ENCODE measurements at places on chromosomes 1 and 21.

DNA sequence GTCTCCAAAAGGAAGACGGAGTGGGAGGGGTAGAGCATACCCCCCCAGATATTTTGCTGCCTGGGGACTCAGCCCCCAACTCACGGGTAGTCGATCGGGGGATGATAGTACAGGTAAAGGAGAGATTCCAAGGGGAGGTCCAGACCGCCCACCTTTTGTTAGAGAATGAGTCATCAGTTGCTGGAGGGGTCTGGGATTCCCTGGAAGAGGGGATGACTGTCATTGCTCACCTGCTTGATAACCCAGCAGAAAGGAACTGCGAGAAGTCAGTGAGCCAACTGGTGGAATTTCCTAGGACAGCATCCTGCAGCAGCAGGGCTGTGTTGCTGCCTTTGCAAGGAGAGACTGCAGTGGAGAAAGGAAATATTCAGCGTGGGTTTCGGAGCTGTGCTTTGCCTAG, 64.4 kb downstream of the MACF1 start:
- no peak for DNase-seq

DNA sequence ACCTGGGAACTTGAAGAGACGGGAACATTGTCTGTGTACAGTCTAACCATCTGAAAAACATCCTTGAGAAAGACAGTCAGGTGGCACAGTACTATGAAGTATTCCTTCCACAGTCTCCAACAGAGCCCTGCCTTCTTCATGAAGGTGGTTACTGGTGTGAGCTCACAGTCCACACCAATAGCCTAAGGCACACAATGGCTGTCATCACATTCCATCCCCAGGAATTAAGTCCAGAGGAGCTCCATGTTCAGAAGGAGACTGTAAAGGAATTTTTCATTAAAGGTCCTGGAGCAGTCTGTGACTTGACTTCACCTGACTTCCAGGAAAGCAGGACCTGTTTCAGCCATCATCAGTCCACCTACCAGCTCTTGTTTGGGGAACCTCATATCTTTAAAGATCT, 180.2 kb downstream of the C1orf21 start:
- DNase-seq, result no peak

DNA sequence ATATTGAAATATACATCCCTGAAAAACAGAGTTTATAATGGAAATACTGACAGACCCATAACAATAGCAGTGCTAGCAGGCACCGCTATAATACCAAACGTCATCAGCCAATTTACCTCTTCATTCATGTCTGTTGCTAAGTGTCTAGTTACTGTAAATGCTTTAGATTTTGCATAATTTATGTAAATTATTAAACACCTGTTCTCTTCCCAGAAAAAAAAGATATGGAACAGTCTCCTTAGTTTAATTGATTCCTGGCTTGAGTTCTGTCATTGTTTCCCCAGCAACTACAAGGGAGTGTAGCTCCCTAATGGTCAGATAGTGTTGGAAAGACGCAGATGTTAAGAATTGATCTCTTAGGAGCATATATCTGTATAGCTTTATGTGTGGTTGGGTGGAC, 817.9 kb upstream of the ADGRL2 start:
- no peak for DNase-seq

DNA sequence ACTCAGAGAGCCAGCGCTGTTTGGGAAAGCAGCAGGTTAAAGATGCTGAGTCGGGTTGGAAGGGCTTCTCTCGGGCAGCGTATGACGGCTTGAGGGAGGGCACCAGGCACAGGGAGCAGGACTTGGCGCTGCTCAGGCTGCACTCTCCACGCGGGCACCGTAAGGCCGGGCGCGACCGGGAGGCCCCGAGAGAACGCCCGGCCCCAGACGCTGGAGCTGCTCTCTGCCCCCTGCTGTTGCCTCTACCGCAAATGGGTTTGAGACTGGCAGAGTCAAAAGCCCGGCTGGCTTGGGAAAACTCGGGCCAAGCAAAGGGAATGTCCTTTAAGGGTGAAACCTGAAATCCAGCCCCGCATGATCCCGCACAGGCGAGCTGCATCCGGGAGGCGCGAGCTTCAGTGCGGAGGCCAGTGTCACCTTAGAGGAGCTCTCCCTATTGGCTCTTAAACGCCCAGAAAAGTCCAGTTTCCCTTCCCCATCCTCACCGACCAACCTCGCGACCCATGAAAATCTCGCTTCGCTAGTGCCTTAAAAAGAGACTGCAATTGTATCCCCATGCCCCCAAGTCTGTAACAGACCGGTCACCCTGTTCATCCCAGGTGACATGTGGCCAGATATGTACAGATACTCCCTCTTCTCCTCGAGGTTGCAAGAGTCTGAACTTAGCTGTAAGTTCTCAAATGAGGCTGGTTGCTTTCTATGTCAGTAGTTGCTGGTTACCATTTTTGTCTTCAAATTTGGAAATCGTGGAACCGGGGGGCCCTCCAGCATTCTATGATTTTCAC, 1.1 kb downstream of the PRRX1 start:
- DNase-seq, result no peak

GRCh38 chr1:226110249-226111097, 48.0 kb downstream of the H3-3A start:
- no peak for DNase-seq

DNA sequence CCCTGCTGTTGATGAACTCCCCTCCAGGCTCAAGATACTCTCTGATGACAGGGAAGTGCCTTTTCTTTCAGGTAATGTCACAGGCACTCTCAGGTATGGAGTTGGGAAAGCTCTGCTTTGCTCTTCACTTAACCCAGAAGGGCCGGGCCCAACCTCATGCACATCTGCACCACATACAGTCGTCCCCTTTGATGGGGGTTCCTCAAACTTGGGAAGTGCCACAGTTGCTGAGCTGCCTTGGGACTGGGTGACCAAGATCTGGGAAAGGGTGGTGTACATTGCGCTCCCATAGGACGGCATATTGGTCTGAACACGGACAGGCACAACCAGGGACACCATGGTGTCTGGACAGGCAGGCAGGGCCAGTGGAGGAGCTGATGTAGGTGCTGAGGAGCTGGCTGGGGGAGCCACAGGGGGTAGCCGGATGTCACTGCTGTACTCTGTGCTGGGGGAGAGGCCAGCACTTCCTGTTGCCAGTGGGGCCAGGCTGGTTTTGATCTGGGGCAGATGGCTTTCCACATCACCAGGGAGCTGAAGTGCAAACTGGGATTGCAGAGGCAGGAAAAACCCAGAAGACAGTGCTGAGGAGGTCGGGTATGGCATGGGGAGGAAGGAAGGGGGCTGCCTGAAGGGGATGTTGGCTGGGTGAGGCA, 96.2 kb upstream of the EDN2 start:
- no peak for DNase-seq

- DNase-seq, result no peak
Measured at GRCh38 chr1:50747394-50747793, 212.7 kb downstream of the FAF1 start.

GRCh38 chr1:230567221-230567575, 75.1 kb upstream of the COG2 start:
- no peak for DNase-seq

DNA sequence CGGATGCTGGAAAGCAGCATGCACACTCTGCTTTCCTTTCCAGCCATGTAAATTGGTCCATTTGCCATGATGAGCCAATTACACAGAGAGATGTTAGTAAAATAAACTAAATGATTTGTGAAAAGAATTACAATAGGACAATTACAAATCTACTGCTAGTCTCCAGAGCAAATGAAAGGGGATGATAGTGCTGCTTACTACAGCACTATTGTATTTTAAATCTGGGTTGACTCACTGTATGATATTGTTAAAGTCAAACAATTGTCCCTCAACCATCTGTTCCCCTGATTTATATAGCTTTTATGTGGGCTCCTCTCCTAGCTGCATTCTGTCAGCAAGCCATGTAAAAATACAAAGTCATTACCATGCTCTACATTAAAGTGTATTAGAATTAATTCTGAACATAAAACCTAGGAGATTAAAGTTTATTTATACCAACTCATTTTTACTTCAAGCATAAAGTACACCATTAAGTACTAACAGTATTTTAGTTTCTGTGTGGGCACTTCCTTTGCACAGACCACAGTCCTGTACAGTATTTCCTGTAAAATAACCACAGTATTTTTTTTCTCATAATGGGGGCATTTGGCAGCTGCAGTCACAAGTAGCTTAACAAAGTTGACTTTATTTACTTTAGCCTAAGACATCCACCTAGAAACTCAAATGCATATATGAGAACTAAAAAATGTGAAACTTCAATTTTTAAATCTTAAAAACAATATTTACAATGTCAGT, 135.8 kb downstream of the VAV3 start:
- no peak for DNase-seq

GRCh38 chr1:61395146-61395800, 312.9 kb downstream of the NFIA start:
- no peak for DNase-seq

GRCh38 chr1:171800851-171801250, 19.4 kb downstream of the METTL13 start:
- DNase-seq, result no peak

DNA sequence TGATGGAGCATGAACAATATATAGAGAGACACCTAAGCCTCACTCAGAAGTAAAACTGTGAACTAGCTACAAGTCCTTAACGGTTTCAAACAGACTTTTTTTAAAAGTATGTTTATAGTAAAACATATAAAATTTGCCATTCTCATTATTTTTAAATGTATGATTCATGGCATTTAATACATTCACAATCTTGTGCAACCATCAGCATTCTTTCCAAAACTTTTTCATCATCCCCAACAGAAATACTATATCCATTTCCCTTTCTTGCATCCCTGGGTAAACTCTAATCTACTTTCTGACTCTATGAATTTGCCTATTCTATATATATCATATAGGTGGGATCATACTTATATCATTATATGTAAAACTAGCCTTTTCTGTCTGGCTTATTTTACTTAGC, 25.5 kb downstream of the EVI5 start:
- DNase-seq, result no peak

- peak; percentile 45 for DNase-seq
Measured at GRCh38 chr1:94325377-94326302, 88.3 kb upstream of the ARHGAP29 start.

DNA sequence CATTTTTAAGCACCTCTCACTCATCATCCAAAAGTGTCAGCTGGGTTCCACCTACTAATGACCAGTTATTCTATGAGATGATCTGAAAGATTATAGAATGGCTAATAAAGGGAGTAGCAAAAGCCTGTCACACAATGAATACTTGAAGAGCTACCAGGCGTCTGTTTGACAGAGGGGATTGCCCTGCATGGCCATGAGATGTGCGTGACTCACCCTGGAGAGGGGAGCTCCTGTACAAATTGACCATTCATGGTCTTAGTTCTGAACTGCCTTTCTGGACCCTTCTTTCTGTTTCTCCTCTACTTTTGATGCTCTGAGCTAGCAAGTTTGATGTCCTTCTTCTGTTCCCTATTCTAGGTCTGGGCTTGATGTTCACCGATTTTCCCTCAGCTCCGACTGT, 85.2 kb upstream of the ABCD3 start:
- DNase-seq, result no peak

DNA sequence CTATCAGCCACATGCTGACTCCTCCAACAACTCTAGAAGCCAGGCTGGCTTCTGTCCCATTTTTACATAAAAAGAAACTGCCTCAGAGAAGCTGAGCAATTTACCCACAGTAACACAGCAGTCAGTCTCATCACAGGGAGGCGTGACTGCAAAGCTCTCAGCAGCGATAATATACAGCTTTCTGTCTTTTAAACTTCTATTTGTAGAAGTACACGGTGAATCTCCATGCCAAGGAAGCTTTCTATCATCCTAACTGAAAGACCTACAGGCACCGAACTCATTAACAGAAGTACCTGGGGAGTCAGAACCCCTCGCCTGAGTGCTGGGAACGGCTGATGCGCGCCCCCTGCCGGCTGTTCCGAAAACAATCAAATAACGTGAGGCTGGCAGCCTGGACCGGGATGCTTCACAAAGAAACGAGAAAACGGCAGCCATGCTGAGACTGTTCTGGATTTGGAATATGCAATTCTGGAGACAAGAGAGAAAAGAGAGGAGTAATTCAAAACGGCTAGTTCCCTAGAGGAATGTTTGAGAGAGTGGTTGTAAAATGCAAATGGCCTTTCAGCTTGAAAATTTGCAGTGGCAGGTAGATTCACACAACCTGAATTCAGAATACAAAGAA, 43.5 kb upstream of the RAB4A start:
- no peak for DNase-seq

DNA sequence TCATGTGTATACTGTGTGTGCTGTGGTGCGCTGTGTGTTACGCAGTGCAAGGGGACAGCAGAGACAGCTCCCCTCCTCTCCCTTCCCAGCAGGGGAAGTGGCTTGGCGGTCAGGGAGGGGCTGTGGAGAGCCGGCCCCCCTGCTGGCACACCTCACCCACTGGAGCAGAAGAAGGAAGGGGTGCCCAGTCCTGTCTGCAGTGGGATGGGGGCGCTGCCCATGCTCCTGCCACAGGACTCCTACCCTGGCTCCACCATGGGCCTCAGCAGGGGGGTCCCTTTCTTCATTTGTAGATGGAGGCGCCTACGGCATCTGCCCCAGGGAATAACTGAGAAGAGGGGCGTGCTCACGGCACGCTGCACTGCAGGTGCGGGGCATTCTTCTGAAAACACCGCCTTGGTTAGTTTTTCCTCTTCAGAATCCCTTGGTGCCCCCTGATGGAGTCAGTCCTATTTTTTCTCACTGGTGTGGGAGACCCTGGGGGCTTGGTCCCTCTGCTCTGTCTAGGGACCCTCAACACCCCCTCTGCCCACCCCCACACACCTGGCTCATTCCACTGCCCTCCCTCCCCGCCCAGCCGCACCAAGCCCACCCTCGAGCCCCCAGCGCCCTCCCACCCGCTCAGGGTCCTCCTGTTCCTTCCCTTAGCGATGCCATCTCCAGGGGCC, 13.8 kb upstream of the LDLRAP1 start:
- DNase-seq, result no peak

- DNase-seq, result no peak
Measured at GRCh38 chr21:42265231-42265812, 46.4 kb downstream of the ABCG1 start.

DNA sequence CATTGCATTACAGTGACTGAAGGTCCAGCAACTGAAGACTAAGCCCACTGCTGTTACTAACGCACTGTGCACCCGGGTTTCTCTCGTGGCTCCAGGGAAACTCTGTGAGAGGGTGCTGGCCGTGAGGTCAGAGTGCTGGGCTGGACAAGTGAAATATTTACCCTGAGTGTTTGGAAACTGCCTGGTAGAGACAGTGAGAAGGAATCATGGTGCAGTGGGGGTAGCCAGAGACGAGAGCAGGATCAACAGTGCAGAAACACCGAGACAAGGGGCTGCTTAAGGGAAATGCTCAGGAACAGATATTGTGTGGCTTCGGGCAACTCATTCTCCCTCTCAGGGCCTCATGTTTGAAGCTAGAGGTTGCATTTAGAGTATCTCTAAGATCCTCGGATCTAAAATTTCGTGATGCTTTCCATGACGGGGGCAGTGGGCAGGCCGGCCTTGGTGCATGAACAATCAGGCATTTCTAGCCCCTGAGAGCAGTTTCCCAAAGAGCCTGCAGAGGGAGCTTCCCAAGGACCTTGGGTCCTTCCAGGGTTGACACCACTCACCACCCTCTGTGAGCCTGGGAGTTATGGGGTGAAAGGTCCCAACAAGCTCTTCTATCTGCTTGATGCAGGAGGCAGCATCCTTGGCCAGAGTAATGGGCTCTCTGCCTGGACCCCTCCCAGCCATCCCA, 9.7 kb downstream of the CD2 start:
- DNase-seq, result no peak

GRCh38 chr1:157196245-157196543, 58.0 kb upstream of the ETV3 start:
- DNase-seq, result no peak
